ENCODE measurements at places on chromosomes 2 and 18.

DNA sequence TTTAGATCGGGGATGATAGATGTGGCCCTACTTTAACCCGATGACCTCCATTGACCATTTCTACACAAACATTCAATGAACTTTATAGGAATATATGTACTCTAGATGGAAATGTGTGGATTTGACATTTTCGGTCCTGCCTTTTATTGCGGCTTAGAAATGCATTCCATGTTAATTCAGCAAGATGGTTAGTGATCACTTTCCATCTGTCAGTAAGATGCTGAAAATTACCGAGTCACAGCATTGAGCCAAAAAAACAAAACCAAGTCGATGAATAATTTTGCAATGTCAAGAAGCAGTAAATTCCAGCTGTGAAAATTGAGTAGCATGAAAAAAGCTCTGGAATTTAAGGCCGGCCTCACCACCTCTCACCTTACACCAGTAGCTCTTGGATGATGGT is 1642.6 kb upstream of the NXPH2 start:
- no peak for DNase-seq

- DNase-seq, result no peak
Measured at GRCh38 chr2:77207331-77207730, 314.8 kb downstream of the LRRTM4 start.

- no peak for DNase-seq
Measured at GRCh38 chr2:86603905-86604304, 19.8 kb downstream of the RNF103 start.

DNA sequence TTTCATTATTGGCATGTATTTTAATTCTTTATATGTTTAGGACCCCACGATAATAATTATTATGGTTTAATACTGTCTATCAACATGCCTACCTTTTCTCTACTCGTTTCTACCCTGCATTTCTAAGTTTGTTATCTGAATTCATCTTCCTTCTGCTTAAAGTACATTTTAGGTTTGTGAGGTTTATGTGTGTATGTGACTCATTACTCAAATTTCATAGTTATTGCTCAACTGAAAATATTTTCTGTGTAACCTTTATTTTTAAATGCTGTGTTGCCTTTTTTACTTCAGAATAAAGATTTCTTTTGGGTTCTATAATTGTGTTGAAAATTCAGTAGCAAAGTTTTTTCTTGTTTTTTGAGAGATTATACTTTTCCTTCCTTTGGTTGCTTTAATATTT is 933.9 kb upstream of the LRRTM1 start:
- DNase-seq, result no peak

GRCh38 chr2:218963601-218964000 is 4.1 kb downstream of the CDK5R2 start:
- DNase-seq, result no peak

DNA sequence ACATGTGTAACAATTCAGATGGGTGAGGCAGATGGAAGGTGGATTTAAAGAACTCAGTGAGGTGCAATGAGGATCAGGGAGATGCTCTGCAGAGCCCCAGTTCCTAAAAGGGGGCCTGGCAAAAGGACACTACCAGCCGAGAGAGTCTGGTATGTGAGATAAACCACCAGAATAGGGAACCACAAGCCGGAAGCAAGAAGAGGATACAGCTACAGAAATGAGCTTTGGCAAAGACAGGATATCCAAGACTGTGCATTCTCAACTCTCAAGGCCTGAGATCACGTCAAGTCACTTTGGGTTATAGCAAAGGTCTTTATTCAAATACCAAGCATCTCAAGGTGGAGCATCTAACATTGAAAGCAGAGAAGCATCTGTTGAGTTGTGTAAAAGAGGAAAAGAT is 293.5 kb downstream of the ARHGAP15 start:
- DNase-seq, result no peak

- DNase-seq, result no peak
Measured at GRCh38 chr18:77004555-77005380, 127.8 kb downstream of the MBP start.

DNA sequence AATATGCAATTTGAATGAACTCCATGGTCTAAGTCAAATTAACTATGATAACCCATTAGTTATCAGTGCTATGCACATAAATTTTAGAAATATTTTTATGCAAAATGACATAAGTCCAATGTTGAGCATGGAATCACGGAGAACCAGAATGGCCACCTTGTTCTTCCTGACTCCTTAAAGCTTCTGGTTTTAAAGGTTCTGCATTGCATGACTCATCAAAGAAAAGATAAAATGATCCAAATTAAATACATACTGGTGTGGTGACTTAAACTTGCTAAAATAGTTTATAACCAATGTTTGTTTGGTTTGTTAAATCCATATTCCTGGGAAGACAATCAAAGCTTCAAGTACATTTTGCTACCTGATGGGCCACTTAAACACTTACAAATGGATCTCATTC is 1146.9 kb upstream of the NRXN1 start:
- DNase-seq, result no peak

DNA sequence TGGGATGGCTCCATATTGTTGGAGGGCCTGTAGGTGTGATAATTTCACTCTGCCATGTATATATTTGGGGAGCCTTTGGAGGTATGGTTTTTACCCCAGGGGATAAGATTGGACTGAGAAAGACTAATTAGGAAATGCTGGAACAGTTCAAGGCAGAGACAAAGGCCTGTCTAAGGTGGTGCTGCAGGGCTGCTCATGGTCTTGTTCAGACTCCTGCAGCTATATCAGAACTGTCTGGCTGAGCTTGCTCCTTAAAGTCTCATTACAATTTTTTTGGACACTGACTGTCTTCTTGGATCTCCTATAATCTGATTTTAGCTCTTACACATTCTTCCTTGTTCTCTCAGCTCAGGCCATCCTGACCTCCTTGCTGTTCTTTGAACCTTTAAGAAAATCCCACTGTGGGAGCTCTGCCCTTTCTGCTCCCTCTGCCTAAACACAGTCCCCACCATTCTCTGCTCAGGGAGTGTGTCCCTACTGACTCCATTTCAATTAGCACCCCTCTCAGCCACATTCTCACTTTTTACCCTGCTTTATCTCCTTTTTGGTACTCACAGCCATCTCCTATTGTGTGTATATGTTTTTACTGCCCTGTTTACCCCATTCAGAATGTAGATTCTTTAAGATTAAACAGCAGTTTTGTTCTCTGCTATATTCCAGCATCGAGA is 468.7 kb upstream of the FANCL start:
- DNase-seq, result no peak

GRCh38 chr2:235432741-235433520 is 60.9 kb upstream of the AGAP1 start:
- DNase-seq, result no peak

DNA sequence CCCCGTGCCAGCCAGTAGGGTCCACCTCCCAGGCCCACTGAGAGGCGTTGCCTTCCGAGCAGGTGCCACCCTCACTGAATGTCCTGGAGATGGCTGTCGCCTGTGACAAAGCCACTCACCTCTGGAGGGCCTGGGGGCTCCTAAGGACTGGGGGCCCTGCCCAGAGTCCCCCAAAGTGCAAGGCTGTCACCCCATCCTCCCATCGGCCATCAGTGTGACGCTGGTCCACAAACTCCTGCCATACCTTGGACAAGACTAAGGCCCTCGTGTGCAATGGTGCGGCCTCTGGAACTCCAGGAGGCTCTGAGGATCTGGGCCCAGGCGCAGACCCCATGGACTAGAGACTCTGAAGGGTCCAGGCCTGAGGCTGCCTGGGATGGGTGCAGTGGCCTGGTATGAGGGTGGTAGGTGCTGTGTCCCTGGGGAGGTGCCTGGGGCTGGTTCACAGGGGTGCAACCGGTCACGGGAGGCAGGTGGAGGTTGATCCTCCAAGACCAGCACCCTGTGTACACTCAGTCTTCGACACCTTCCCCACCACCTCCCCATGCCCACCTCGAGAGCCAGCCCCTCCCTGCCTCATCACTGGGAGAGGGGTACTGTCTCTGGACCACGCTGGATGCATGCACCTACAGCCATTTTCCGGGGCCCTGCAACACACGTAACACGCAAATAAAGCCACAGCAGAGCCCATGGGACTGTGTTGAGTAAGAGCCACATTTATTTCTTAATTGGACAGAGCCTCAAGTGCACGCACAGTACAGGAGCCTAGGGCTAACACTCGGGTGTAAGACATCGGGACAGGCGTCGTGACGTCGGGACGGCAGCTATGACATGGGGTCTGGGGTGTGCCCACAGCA is 21.6 kb downstream of the AQP12A start:
- no peak for DNase-seq

DNA sequence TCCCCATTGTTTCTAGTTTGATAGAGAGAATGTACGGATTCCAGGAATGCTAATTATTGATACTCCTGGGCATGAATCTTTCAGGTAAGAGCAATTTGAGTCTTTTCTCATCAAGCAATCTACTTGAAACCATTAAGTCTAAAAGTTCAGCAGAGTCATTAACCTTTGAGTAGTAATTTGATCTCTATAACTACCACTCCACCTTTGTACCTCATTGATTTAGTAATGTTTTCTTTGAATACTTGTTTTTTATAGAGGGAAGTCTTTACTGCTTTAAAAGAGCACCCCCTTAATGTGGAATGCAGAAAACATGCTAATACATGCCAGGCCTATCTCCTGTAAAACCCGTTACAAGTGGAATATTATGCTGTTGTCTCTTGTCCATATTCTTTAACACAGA is 45.0 kb downstream of the EIF5B start:
- DNase-seq, result no peak

DNA sequence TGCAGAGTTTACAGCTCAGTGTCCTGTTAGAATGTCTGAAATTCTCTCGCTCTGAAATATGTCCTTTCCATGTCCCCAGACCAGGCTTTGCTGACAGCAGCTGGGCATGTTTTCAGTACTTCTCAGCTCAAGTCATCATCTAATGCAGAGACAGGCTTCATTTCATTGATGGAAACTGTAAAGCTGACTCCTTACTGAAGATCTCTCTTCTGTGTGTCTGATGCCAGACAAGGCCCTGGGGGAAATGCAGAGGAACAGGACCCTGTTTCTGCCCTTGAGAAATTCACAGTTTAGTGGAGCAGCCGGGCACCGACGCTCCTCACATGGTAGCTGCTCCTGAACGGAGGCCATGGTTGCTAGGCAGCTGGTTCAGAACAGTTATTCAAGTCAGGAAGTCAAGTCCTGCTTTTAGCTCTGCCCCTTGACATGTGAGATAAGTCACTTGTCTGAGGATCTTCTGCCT is 24.6 kb upstream of the FZD7 start:
- no peak for DNase-seq

DNA sequence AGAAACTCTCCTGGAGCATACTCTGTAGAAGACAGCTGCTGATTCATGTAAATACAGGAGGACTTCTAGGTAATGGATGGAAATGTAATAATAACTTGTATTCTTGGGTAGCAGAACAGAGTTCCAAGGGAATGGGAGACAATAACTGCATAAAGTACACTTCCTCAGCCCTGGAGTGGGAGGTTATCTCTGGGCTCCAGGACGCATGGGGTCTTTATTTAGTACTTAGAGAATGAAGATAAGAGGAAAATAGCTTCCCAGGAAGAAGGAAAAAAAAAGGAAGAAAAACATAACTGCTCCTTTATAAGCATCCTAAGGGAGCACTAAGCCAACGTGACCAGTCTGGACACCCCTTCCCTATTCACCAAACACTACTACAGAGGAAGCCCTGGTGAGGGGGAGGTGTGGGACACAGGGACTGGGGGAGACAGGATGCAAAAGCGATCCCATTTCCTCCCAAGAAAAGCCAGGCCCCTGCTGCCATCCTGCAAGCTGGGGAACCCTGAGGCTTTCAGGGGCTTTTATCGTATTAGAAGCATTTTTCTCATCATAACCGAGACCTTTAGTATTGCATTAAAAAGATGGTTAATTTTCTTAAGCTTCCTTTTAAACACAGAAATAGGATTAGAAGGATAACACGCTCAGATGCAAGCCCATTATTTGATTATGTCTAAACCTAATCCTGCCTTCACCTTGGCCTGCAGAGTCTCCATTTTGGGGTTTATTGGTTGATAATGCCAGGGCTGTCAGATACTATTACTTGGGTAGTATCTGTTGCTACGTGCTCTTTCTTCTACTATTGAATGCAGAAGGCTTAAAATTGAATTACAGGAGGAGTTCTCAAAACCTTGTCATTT is 78.5 kb downstream of the KLF7 start:
- DNase-seq, result no peak

GRCh38 chr18:24055009-24055804 is 40.7 kb downstream of the TTC39C start:
- no peak for DNase-seq

GRCh38 chr2:11688222-11689069 is 18.5 kb upstream of the NTSR2 start:
- no peak for DNase-seq

GRCh38 chr18:79402209-79402576 is 6.5 kb downstream of the NFATC1 start:
- no peak for DNase-seq

DNA sequence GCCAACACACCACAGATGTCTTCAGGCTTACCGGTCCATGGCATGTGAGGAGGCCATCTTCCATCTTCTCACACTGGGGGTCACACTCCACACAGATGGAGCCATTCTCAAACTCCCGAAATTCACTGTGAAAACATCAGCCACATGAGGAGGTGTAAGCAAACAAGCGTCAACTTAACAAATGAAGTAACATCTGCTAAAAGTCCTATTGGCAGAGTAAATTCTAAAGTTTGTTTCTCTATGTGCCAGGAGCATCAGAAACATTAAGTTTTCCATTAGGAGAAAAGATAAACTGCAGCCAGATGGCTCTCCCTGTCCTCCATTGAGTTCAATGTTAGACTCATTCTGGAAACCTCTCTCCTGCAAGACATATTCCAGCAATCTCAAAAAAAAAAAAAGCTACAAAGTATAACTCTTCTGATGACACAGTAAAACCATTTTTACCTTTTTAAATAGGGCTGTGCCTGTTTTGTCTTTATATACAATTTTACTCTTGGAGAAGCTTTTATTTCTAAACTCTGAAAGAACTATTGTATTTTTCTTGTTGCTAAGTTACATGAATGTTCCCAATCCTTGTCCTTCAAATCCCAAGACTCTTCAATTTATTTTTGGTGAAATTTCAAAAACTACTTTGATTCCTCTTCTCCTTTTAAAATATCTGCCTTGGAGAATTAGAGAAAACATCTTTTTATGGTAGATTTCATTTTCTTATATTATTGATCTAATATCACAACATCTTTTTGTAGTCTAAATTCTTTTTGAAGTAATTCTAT is 865.3 kb downstream of the ERBB4 start:
- no peak for DNase-seq

- DNase-seq, result peak; percentile 34
Measured at GRCh38 chr2:159903443-159904126, 105.6 kb upstream of the CD302 start.

DNA sequence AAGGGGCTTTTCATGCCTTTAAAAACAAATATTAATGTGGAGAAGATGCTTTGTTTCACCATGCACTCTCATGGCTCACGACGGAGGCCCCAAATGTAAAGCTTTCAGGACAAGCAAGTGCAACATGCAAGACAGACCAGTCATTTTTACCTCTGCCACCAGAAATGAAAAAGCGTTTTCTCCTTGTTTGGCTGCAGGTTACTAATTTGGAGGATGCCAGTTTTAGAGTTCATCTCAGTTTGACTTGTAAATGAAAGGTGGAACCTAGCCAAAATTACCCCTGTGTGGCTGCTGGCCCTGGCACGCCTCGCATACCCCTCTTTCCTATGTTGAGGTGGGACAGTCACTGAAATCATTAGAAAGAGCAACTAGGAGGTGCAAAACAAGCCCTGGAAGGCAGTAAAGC is 138.6 kb downstream of the BCL2 start:
- no peak for DNase-seq
